Astrocyte of the spinal cord (primary cell): ENCODE measurements at places on chromosomes 13 and 19.

- no peak for DNase-seq
These were observed 22.4 kb downstream of the GTF2F2 start for GRCh38 chr13:45142440-45143345.

DNA sequence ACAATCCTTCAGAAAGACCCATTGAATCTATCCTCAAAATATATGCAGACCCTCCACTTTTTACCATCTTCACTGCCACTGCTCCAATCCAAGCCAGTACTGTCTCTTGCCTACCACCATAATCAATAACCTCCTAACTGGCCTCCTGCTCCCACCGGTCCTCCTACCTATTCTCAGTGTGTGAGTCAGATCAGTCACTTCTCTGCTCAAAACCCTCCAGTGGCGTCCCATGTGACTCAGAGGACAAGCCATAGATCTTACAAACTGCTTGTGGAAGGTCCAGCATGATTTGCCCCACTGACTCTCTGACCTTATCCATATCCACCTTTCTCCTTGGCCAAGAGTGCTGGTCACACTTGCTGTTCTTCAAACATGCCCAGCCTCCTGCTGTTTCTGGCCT, 23.4 kb upstream of the MBNL2 start:
- DNase-seq = no peak

GRCh38 chr13:98142380-98143156, at the start of gene FARP1:
FARP1 (plus strand) TSS chr13:98143094; CDS start chr13:98213243, 70,149 bp downstream.
- peak; percentile 66 for DNase-seq

DNA sequence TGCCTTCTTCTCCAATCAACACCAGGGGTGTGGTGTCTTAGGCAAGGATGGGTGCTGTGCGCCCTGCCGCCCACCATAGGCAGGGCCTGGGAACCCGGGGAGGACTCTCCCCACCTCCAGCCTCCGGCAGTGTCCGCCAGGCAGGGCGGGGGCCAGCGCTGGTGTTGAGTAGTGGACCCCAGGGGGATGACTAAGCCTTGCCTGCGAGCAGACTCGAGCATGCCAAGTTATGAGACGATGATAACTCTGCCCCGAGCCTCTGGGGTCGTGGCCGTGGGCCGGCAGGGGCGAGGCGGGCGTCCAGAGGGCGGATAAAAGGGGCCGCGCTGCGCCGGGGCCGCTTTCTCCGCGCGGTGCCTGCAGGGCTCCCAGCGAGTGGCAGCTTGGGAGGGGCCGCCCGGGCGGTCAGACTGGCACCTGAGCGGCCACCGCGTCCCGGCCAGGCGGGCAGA, at the start of gene MEDAG:
Gene MEDAG (plus strand): TSS at position 340 of the 452 bp plus-strand sequence. CDS start 245 bp downstream, outside the sequence.
- peak; percentile 78 for DNase-seq

DNA sequence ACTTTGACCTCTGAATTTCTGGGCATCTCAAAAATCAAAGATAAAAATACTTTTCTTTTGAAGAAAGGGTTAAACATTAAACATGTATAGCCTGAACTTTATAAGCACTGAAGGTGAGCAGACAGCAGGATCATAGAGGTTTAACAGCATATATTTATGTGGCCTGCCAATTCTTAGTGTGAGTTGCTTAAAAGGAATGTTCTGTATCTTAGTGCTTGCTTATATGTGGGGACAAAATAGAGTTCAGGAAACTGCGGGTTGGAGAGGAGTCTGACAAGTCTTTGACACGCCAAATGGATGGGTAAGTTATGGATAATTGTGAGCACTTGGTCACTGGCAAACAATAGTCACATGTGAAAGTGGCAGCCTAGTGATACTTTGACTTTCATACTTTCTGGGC, 1419.4 kb upstream of the SPRY2 start:
- no peak for DNase-seq

- DNase-seq = no peak
These were observed 754 bp upstream of the CHERP start for GRCh38 chr19:16542910-16543472.

DNA sequence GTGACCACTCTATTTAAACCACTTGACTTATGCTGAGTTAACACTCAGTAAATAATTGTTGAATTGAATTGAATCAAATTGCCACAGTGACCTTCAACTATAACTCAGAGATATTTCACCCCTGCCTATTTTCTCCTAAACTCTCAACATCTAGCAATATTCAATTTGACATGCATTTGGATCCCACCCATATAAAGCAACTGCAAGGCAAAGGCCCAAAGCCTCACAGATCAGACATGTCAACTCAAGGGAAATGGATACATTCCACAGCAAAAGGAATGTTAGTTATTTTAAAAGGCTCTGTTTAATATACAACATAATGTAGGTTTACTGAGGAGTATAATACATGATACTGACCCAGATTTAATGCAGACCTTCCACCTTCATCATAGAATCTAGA, 107.4 kb downstream of the KCTD12 start:
- DNase-seq = no peak

- DNase-seq = no peak
These were observed 22.8 kb downstream of the HTR2A start for GRCh38 chr13:46874006-46874405.
